ENCODE measurements at places on chromosomes 1 and 21.

DNA sequence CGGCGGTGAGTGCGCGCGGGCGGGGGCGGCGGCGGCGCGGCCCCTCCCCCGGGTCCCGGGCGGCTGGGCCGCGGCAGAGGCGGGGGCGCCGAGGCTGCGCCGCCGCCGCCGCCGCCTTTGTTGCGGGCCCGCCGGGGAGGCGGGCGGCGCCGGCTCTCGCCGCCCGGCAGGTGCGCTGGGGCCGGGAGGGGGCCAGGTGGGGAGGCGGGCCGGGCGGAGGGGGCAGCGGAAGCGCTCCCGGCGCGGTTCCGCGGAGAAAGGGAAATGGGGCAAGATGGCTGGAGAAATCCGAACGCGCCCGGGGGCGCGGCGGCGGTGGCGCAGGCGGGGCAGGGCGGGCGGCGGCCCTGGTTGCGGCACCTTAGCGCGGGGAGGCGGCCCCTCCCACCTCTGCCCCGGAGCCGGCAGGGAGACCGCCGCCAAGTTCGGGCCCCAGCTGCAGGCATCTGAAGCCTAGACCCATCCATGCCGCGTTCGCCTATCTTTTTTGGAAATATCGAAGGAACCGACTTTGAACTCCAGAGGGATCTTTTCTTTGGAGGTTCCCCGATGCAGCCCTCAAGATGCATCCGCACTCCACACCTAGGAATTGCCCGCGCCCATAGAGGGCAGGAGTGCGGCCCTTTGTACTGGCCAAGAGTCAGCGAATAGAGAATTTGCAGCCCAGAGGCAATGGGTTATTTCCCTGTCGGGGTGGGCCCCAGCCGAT lies 479 bp downstream of the POGK start:
- peak; percentile 61 for DNase-seq

DNA sequence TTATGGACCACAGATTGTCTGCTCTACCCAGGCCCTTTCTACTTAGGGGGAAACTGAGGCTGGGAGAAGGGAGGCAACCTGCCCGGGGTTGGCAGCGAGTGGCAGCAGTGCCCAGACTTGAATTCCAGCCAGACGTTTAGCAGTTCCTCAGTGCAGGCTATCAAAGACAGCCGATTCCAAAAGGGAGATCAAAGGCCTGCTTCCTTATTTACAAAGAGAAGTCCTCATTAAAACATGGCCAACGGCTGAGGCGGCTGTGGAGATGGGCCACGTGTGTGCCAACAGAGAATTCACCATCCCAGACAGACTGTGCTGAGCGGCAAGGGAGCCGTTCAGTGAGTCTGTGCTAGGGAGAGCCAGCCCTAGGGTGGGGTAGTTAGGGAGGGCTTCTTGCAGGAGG lies 27.7 kb downstream of the C1QB start:
- no peak for DNase-seq

DNA sequence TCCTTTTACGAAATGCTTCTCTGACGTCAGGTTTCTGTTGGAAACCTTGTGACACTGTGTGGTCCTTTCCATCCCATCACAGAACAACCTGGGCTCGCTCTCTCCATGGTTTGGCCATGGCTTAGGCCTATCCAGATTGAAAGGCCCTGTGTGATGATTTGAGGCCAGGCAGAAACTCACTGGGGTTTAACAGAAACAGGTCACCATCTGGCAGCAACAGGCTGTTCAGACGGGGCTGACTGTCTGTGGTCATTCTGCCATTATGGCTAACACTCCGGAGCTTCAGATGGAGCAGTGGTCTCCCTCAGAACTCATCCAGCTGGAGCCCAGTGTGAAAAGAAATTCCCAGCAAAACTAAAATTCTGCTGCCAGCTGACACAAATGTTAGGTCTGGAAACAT lies 9.3 kb downstream of the PLEKHM2 start:
- no peak for DNase-seq

DNA sequence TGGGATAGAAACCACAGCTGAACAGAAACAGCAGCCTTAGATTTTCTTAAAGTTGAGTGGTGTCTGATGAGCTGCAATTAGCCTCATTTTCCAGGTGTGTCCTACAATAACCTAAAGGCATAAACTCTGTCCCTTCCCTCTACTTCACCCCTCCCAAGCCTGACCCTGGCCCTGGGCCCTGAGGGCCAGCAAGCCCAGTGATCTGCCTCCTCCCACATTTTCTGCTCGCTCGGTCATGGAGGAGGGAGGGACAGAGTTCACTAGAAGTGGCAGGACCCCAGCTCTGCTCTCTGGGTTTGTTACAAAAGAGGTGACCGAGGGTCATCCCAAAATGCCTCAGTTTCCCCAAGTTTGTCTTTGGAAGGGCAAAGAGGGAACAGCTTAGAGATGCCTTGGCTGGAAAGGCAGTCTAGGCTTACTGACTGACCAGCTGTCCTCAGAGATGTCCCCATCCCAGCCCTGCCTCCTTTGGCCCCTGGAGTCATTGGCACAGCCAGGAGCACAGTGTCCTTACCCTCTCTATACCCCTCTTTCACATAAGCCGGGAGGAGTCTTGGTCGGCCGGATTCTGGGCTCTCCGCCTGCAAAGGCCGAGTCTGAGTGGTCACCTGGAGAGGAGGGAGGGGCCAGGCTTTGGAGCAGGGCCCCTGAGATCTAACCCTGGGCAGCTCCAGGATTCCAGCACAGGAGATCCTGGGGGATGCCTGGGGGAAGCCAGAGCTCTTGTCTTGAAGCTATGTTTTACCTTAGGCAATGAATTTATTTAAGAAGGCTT lies 172.7 kb downstream of the PTPRU start:
- DNase-seq = no peak

DNA sequence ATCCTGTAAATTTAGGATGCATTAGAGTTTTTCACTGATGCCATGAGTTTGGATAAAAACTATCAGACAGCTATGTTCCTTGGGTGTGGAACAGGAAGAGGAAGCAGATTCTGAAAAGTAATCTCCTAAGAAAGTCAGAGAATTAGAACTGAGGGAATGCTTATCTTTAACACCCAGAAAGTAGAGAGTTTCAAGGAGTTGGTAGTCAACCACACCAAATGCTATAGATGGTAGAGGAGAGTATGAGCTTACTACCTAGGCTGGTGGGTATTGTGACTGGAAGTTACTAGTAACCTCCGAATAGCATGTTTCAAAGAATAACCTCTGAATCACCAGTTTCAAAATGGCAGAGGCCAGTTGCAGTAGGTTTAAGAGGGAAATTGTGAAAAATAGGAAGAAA lies 288.0 kb downstream of the HMCN1 start:
- no peak for DNase-seq

DNA sequence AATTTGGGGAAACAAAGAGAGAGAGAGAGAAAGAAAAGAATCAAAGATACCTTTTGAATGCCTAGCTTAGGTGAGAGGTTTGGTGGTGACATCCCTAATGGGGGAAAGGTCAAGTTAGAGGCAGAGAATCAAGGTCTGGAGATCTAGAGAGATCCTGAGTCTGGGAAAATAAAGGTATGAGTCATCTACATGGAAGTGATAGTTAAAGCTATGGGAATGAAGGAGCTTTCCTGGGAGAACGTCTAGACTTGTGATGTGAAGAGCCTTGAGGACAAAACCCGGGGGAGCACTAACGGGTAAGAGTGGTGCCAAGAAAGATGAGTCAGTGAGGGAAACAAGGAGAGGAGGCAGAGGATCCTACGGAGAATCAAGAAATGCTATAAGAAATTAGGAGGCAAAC lies 110.8 kb upstream of the RUNX1 start:
- DNase-seq = no peak

DNA sequence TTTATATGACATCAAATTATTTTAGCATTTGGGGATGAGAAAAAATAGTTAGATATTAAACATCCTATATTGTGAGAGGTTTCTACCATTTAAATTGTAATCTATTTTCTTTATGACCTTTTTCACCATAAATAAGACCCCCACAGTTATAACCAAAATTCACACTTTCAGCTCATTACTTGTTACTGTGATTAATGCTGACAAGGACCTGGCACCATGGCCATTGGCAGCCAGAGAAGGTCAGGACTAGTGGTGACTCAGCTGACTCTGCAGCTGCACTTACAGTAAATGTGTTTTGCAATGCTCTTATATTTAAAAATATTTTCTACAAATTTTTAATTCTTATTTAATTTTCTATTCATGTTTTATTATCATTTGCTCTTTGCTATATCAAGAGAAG lies 133.3 kb upstream of the C1orf105 start:
- no peak for DNase-seq

DNA sequence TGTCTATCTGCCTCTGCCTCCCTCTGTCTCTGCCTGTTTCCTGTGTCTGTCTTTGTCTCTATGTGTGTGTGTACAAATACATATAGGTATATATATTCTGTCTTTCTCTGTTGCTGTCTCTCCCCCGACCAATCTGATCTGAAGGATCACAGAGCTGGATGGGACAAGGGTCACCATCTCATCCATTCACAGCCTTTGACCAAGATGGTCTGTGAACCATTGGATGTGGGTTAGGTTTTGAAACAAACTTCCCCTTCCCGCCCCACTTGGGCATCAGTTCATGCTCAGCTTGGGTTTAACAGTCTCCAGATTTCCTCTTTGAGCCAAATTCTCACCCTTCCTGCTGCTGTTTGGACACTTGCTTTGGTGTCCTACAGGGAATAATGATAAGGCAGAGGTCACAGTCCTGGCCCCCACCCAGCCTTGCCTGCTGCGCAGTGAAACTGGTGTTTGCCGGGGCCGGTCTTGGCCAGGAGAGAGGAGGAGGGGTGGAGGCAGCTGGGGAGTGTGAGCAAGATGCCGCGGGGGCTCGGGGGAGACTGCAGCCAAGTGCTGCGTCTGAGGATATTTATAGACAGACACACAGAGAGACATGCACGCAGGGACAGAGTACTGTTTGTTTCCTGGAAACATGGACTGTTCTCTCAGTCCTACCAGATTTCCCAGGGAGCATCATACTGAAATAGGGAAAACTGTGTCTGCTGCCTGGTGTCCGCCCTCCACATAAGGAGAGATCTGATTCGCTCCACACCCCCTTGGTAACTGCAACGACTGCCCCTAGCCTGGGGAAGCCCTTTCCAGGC lies 27.0 kb upstream of the BTG2 start:
- DNase-seq = no peak

DNA sequence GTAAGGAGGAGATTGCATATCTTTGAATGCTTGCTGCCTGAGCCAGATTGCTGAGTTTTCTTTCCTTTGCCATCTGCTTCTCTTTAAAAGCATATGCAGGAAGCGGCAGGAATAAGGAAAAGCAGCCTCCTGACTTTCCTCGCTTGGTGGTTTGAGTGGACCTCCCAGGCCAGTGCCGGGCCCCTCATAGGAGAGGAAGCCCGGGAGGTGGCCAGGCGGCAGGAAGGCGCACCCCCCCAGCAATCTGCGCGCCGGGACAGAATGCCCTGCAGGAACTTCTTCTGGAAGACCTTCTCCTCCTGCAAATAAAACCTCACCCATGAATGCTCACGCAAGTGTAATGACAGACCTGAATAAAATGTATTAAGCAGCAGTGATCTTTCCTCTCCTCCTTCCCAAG lies 1.5 kb downstream of the CORT start:
- DNase-seq = no peak

- no peak for DNase-seq
Observed at GRCh38 chr1:170694172-170694926, 30.4 kb downstream of the PRRX1 start.

DNA sequence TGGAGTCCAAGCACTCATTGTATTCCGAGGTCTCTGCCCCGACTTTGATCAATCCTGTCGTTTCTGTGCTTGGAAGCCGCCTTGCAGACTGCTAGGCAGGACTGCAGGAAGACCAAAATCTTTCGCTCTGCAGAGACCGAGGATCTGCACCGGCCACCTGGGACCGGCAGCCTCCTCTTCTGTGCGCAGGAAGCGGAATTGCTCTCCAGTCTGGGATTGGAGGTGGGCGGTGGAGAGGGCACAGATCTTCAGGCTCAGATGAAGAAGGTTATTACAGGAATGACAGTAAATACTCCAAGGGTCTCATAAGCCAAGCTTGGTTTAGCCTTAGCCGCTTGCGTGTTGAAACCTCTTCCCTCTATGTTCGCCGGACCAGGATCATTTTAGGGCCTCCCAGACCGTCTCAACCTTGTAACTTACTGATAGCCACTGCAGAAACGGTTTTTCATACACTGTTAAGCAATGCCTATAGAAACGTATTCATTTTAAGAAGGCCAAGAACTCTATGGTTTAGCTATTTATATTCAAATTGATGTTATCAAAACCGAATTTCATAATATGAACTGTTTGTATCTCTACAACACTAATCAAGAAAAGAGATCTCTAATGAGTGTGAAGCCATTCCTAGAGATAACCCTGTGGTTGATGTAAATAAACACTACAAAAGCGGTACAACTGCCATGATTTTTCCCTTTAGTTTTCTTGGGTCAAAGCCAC lies 1.1 kb downstream of the MIA3 start:
- no peak for DNase-seq

- no peak for DNase-seq
Observed at GRCh38 chr1:246081138-246081702, 425.9 kb downstream of the SMYD3 start.

- DNase-seq = no peak
Observed at GRCh38 chr1:10537082-10537766, 62.5 kb downstream of the PEX14 start.

- no peak for DNase-seq
Observed at GRCh38 chr1:94787691-94788090, 32.5 kb upstream of the SLC44A3 start.

- no peak for DNase-seq
Observed at GRCh38 chr1:104466068-104466467, 716.4 kb downstream of the AMY1C start.

DNA sequence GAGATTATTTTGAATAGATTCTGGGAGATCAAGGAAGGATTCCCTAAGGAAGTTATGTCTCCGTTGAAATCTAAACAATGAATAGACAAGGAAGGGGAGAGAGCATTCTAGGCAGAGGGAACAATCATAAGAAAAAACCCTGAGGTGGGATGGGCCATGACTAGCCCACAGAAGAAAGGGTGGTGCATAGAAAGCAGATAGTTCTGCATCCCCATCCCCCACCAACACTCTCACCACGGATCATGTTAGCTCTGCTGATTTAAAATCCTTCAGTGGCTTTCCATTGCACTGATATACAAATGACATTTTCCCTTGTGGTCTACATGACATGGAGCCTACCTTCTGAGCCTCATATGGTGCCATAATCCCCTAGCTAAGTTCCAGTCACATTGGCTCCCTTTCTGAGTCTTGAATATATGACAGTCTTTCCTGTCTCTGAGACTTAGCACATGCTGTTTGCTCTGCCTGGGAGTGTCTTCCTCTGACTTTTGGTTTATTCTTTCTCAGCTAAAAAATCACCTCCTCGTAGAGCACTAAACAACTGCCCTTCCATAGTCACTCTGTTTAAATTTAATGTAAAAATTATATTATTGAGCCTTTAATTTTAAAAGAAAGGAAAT lies 15.2 kb downstream of the SCMH1 start:
- no peak for DNase-seq
